ENCODE measurements at places on chromosomes 1 and 21.

DNA sequence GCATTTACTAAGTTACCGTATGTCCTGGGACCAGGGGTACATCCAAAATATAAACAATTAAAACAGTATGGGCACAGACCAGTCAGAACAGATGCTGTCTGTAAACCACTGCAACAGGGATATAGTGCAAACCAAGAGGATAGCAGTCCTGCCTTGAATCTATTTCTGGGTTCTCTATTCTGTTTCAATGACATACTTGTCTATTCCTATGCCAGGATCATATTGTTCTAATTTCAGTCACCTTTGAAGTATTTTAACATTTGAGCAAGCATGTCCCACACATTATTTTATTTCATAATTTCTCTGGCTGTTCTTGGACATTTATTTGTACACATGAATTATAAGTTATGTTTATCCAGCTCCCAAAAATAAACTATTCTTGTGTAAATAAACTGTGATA lies 28.2 kb upstream of the SYDE2 start:
- no peak for DNase-seq

DNA sequence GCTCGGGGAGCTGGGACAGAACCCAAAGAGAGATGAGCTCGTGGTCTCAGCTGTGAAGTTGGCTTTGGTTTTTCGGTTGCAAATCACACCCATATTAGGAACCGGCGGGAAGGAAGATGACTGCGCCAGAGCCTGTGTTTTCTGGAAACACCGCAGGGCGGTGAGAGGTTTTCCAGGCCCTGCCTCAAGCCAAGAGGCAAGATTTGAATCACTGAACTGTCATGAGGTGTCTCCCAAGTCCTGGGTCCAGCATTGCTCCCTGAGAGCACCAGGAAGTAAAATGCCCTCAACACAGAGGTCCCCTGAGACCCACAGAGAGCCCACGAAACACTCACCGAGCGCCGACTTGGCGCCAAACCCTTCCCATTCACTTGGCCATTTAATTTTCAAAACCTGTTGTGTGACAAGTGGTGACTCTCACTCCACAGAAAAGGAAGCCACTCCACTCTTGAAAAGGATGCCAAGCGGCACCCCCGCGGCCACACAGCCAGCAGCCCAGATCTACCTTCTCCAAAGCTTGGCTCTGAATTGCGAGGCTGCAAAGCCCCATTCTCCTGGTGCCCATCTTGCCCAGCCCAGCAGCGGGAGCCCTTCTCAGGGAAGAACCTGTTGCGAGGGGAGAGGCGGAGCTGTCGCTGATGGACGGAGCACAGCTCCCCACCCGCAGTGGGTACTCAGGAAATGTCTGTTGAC lies 99.0 kb upstream of the RUNX3 start:
- DNase-seq: no peak

- DNase-seq: no peak
Measured at GRCh38 chr1:182851825-182852224, 12.7 kb downstream of the DHX9 start.

GRCh38 chr1:77382366-77382765 lies 100.5 kb downstream of the AK5 start:
- DNase-seq: no peak

DNA sequence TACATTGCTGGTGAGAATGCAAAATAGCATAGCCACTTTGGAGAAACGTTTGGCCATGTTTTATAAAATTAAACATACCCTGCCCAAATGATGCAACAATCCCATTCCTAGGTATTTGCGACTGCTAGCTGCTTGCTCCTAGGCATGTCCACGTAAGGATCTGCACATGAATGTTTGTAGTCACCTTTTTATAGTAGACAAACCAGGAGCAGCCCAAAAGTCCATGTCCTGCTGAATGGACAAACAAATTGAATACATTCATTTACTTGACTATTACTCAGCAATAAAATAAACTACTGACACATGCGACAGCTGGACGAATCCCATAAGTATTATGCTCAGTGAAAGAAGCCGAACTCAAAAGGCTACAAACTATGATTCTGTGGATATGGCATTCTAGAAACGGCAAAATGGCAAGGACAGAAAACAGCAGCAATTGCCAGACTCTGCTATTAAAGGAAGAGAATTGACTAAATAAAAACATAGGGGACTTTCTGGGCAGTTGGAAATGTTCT lies 161.9 kb upstream of the GALNT2 start:
- DNase-seq: no peak

DNA sequence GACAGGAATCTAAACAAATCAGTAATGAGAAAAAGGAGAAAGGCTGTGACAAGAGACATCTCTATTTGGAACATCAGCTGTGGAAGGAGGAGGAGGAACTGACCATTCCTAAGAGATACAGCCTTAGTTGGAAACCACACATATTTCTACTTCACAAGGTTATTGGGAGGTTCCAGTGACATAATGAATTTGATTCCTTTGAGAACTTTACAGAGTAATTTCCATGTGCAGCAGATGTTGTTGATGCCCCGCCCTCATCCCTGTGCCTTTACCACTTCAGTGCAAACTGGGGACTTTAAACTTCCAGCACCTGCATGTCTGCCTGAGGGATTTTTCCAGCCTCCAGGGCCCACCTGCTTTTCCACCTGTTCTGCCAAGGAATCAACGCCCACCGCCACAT lies 9.3 kb upstream of the ST6GALNAC5 start:
- DNase-seq: no peak

DNA sequence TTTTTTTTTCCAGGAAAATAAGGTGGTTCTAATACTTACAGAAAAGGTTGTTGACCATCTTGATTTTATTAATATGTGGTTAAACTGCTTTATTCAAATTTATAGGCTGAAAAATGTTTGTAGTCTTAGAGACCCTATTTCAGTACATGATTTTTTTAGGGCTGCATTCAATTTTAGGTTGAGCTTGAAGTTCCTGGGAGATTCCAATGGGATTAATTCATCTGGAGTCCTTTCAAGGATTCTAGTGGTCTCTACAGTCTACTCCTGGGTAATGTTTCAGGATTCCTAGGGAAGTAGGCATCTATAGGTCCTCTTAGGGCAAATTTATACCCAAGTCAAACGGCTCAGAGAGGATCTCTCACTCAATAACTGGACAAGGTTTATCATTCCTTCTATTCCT lies 126.7 kb downstream of the HMCN1 start:
- DNase-seq: no peak

GRCh38 chr1:159957824-159958268 lies 3.8 kb upstream of the SLAMF9 start:
- no peak for DNase-seq

DNA sequence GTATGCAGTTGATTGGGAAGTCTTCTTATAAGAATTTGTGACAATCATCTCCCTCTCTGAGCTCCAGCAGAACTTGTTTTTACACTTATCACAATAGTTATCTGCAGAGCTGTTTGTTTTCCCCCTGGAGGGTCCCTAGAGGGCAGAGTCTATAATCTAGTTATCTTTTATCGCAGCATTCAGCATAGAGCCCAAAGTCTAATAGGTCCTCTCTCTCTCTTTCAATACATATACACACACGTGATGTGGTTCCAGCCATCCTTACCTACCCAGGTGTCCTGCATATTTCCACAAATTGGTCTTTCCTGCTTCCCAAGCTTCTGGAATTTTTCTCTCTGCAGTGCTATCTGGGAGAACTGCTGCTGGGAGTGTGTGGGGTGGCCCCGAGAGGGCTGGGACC lies 229.6 kb upstream of the KIAA0040 start:
- DNase-seq: no peak

Data from GOT3 (cell line).